Head of caudate nucleus (tissue), 42 donors: ENCODE measurements at places on chromosomes 2 and 18.

DNA sequence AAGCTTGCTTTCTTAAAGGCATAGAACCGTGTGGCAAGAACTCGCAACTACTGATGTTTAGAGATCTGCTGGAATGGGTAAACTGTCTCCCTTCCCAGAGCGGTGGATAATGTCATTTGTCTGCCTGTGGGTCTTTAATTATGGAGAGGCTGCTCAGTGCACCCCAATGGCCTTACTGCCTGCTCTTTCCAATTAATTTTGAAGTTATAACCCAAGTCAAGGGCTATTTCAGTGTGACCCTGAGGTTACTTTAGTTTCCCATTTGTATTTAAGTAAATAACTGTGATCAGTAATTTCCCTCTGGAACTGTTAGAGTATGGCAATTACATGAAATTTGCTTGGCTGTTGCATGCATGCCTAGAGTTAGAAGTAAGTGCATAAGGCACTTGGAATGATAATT lies 48.9 kb upstream of the LYPD6 start:
- no peak for DNase-seq

GRCh38 chr18:25099895-25100294 lies 252.1 kb downstream of the ZNF521 start:
- DNase-seq, result no peak

DNA sequence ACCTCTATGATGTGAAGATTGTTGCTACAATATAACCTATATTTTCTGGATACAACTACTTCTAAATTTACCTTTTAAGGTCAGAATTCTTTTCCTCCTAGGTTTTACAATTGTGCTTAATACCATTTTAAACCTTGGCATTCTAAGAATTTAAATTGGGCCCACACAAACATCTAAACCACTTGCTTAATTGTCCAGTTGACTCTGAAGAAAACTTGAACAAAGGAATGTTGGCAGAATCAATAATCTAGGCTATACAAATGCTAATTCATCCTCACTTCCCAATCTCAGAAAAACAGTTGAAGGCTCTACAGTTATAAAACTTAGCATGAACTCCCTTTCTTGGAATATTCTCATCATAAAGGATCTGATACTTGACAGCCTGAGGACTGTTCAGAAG lies 84.3 kb downstream of the RPRM start:
- no peak for DNase-seq

DNA sequence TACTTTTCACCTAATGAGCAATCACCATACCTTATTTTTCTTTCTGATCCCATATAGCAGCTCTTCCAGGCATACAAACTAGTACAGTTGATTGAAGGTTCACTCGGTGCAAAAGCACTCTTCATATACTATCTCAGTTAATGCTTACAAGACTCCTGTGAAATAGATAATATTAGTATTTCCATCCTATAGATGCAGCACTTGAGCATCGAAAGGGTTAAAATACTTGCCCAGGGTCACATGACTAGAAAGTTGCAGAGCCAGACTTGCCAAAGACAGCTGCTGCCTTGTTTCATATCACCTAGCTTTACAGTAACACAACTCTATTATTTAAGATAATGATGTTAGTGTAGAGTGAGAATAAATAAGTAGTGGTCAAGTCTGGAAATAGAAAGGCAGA lies 466.0 kb upstream of the TNP1 start:
- DNase-seq, result no peak

DNA sequence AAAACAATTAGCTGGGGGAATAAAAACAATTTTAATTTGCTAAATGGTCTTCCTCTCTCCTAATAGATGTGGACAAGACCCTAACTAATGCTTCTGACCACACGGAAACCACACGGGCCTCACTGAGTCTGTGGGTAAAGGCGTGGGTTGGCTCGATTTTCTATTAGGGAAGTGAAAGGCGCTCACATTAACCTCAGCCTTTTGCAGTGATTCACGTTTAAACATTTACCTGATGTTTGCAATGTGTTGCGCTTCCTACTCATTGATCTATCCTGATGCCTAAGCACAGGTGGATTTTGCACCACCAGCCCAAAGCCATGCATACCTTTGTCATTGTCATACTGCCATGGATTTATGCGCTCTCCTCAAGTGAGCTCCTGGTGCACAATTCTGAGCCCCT lies 35.6 kb upstream of the NRP2 start:
- no peak for DNase-seq

GRCh38 chr2:236171181-236171679 lies 3.0 kb upstream of the GBX2 start:
- no peak for DNase-seq

DNA sequence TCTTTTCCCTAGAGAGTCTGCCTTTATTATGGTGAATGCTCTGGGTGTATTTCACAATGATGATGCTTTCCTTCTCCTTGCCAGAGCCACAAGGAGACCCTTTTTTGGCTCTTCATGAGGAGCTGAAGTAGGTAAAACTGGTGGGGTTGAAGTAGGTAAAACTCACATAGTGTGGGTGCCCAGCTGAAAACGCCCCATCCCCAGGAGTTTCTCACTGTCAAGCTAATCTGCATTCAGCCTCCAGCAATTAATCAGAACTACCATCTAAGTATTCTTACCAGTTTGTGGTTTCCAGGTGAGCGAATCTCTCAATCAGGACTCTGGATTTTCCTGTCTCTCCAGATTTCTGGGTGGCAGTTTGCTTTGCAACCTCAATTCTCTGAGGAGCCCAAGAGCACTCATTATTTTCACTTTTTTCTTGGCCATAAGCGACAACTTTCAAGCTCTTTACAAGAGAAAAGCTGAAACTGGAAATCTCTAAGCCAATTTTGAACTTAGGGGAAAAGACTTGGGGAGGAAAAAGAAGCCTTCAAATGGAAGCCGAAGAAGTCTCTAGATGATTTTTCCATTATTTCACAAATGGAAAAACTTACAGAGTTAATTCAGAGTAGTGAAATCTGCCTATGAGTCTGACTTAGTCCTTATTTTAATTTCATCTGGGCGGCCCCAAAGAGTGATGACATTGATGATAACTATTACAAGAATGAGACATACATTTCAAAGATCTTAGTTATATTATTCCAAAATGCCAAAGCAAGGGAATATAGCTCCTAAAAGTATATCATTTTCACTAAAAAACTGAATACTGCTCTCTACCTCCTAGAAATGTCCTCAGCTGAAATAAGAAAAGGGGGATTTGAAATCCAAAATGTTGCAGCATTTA lies 121.4 kb upstream of the MAP3K20 start:
- no peak for DNase-seq

DNA sequence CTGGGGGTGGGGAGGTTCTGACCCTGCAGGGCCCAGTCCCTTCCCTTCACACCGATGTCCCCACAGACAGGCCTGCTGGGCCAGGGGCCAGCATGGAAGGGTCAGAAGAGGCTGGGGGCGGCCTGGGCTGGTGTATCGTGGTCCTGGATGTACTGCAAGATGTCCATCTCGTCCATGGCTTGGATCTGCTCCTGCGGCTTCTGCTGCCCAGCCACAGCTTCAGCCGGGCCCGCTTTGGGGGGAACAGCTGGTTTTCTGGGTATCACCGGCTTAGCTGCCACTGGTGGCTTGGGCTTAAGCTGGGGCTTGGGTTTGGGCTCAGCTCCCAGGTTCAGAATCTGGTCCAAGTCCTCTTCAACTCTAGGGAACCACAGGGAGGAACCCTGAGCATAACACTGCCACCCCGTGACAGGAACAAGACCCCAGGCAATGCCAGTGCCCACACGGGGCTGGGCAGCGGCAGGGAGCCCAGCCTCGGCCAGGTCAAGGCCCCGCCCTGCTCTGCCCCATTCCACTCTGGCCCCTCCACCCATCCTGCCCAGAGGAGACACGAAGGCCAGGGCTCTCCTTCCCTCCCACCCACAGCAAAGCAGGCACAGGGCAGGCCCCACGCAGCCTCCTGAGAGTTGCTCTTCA lies 31.9 kb downstream of the HS1BP3 start:
- peak; percentile 10 for DNase-seq

- DNase-seq, result no peak
Observed at GRCh38 chr2:144430722-144431391, 89.1 kb downstream of the ZEB2 start.

DNA sequence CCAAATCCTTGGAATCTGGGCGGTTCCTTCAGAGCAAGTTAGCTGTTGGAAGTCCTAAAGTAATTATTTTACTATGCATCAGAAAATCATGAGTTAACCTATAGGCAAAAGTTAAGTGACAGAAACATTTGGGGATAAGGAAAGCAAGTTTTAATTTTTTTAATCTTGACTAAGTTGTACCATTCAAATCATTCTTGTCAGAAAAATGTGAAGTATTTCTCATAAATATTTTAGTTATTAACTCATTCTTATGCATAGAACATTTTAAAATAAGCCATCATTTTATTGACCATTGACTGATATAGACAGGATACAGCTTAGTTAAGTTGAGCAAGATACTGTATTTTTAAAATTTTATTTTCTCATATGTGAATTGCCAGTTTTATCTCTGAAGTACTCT lies 98.2 kb upstream of the FOSL2 start:
- DNase-seq, result no peak

DNA sequence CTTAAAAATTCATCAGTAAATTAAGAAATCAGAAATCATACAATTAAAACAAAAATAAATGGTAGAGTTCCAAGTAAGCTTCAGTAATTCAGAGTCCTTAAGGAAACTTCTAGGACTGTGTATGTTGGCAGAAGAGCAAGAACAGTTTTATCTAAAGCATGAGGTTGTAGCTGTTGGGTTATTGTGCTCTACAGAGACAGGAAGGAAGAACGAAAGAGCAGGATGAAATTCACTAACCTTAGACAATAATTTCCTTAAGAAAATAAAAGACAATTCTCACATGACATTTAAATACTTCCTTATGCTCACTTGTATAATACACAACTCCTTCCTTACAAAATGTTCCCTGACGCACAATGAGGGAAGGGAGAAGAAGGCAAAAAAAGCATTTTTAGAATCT lies 133.4 kb downstream of the STK39 start:
- no peak for DNase-seq

- no peak for DNase-seq
Observed at GRCh38 chr2:190649798-190650390, 1.0 kb downstream of the NAB1 start.

- DNase-seq, result no peak
Observed at GRCh38 chr2:6184532-6185292, 492.5 kb downstream of the SOX11 start.

DNA sequence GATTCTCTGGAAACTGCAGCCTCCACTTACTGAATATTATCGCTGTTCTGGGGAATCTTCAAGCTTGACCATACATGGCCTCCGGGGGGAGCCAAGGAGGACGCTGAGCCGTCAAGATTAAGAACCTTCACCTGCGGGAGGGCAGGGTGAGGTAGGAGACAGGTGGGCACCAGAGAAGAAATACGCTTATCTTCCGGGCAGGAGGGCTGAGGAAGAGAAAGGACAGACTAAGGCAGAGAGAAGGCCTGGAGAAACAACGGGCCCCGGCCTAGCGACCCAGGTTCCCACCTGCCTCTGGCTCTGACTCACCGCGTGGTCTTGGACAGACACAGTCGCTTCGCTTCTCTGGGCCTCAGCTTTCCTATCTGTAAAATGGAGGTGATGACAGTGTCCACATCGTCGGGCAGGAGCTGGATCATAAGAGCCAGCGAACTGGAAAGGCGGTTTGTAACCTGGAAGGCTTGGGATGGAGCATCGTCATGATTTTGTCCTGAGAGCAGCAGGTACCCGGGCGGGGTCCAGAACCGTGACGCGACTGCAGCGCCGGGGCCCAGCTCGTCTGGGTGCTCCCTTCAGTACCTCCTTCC lies 659 bp downstream of the ZNF142 start:
- DNase-seq, result no peak

- no peak for DNase-seq
Observed at GRCh38 chr2:17976871-17977746, 98.6 kb downstream of the KCNS3 start.

GRCh38 chr2:150889141-150889540 lies 372.5 kb downstream of the RBM43 start:
- no peak for DNase-seq

DNA sequence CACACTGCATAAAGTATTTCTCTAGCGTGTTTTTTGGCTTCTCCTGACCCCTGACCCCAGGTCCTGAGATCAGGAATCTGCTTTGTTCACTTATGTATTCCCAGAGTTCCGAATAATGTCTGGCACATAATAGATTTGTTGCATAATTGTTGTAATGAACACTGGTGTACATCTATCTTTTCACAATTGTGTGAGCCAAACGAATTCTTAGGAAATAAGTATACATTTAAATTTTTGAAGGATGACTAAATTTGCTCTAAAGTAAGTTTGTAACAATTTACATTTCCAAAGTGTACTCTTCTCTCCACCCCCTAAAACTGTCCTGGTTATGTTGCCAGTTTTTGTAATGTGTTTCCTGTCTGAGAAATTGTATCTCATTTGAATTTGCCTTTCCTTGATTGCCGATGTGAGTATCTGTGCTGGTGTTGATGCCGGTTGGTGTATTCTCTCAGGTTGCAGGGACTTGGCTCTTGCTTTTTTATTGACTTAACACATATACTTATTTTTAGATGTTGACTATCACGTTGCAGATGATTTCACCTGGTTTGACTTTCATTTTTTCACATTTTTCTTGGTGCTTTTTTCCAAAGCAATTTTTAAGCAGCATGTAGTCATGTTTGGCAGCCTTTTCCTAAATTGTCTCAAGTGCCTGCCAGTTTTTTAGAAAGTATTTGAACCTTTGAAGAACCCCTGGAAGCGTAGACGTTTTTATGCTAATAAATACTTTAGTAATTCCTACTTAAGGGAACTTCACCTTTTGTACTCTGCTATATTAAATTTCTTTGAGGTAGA lies 16.1 kb upstream of the FARP2 start:
- no peak for DNase-seq

- DNase-seq, result no peak
Observed at GRCh38 chr2:233240897-233241296, 10.6 kb upstream of the ATG16L1 start.

- DNase-seq, result peak; percentile 10
Observed at GRCh38 chr2:40450796-40451430, 977 bp downstream of the SLC8A1 start.

DNA sequence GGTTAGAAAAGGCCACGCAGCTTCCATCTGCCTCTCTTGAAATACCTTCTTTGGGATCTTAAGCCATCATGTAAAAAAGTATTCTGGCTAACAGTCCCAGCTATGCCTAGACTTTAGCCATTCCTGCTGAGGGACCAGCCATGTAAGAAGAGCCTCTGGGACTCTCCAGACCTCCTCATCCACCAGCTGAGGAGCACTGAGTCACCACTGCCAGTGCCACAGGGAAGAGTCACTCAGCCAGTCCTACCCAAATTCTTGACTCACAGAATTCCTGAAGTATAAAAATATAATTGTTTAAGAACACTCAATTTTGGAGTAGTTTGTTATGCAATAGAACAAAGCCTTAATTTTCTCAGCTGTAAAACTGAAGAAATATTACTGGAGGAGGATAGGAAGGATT lies 436.7 kb downstream of the ZEB2 start:
- DNase-seq, result no peak

GRCh38 chr2:101675512-101675911 lies 22.0 kb upstream of the MAP4K4 start:
- no peak for DNase-seq

- no peak for DNase-seq
Observed at GRCh38 chr2:172995323-172996244, 80.1 kb upstream of the MAP3K20 start.

- no peak for DNase-seq
Observed at GRCh38 chr2:3073704-3074103, 303.9 kb downstream of the EIPR1 start.
